ENCODE measurements at places on chromosomes 7 and 10.

GRCh38 chr7:130947792-130948580 lies 214.0 kb upstream of the KLF14 start:
- no peak for DNase-seq

- no peak for DNase-seq
Measured at GRCh38 chr7:39622609-39623008, 763 bp upstream of the RALA start.

GRCh38 chr7:10804770-10805169 lies 168.9 kb upstream of the PHF14 start:
- DNase-seq, result no peak

- DNase-seq, result no peak
Measured at GRCh38 chr7:96120445-96121225, 201.3 kb downstream of the SLC25A13 start.

GRCh38 chr7:18059171-18059570 lies 31.5 kb upstream of the PRPS1L1 start:
- no peak for DNase-seq

Measured in NCI-H1436 (cell line).